ENCODE measurements at places on chromosomes 12 and 14.

- DNase-seq = no peak
Observed at GRCh38 chr12:58288190-58288589, 346.8 kb downstream of the ATP23 start.

GRCh38 chr12:109523071-109523470 is 45.6 kb downstream of the UBE3B start:
- no peak for DNase-seq

GRCh38 chr14:60505448-60505847 is 3.5 kb upstream of the SIX6 start:
- no peak for DNase-seq

GRCh38 chr12:2533036-2533435 is 261.7 kb upstream of the FKBP4 start:
- DNase-seq = no peak

GRCh38 chr14:53630336-53630735 is 326.3 kb downstream of the BMP4 start:
- DNase-seq = no peak

- DNase-seq = no peak
Observed at GRCh38 chr12:130816097-130816496, 23.0 kb downstream of the STX2 start.

GRCh38 chr12:46089414-46090162 is 99.2 kb upstream of the SCAF11 start:
- DNase-seq = no peak

DNA sequence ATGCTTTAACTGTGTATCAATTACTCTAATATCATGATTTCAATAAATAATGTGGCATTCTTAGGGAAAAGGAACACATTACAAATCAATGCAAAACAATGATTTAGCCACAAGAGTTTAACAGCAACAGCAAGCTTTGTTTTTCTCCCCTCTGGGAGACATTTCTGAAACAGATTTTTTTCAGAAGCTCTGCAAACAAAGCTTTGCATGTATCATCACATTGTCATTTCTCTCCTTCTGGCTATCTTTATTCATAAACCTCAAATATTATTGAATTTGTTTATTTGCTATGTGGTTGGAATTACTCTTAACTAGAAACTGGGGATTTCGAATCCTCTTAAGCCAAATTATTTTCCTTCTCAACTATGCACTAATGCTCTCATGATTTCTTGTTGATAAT is 278.4 kb upstream of the ATXN7L3B start:
- no peak for DNase-seq

DNA sequence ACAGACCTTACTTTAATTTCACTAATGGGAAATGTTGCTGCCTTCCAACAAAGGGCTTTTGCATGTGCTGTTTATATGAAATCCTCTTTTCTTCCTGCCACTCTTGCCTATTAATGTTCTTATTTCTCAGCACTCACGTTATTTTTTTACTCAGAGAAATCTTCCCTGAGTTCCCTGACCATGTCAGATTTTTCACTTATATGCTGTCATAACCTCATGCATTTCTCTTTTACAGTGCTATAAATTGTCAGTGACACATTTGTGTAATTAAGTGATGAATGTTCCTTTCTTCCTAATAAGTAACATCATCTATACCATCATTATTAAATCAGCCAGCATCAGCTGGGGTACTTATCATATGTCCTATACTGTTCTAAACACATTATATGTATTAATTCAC is 444.1 kb downstream of the DIO2 start:
- no peak for DNase-seq

DNA sequence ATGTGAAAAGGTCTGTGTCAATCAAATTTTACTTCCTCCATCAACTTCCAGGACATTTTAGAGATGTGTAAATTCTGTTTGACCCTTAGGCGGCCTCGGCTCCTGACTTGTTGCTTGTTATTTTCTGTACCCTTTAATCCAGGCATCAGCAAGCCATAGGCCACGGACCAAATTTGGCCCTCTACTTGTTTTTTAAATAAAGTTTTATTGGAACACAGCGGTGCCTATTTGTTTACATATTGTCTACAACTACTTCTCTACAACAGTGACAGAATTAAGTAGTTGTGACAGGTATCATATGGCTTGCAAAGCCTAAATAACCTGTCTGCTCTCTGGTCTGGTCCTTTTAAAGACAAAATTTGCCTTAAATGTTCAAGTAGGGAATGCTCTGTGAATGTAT is 132.1 kb downstream of the AACS start:
- no peak for DNase-seq

- DNase-seq = no peak
Observed at GRCh38 chr14:103126873-103127304, 3.6 kb downstream of the TNFAIP2 start.

All from cortex of kidney (tissue), 1 donor.